ENCODE measurements at places on chromosomes 12 and 14.
A peak's percentile ranks its signal among the peaks of the same experiment; 100 is the strongest.

DNA sequence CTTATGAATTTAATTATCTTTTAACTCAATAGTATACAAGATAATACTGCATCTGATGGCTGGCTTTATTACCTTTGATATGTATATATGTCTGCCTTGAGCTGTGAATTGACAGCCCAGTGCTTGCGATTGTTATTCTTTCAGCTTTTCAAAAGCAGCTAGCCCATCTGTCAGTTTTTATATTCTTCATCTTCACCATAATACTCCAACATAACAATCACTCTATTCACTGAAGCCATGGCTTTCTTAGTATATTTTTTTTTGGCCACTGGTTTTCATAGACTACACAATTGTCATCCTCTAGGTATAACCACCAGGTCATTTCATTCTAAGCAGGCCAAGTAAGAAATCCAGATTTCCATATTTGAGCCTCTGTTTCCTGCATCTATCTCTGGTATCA is 1026.1 kb downstream of the FSCB start:
- no peak for DNase-seq

GRCh38 chr14:61662437-61663311 is 32.6 kb upstream of the HIF1A start:
- DNase-seq = peak; percentile 35

DNA sequence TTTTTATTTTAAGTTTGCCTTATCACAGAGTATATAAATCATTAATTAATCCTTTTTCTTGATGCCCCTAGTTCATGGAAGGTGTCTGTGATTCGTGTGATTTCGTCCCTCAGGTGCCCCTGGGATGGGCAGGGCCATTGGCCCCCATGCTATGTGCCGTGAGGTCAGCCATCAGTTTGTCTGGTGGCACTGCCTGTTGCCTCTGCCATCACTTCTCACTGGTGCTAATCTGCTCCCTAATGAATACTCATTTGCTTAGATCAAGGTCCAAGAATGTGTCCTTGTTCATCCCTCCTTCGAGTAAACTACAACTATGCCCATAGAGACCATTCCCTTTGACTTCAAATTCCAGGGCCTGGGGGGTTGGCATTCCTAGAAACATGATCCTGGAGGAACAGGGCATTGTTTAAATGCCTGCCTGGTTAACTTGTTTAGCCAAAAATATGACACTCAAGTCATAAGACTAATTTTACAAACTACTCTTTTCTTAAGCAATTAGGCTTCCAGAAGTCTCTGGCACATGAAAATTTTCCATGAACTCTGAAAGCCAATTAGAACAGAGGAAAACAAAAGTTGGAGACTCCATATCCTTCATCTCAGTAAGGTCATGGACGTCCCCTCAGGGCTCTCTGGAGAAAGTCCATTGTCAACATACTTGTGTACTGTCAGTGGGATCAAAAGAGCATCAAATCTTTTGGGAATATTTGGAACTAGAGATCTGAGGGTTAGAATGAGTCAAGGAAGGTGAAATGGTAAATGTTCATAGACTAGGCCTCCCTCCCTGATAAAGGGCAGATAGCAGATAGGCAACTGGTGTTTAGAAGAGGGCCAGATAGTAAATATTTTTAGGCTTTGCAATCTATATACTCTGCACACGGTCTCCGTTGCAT is 90.9 kb upstream of the PLXNC1 start:
- no peak for DNase-seq

DNA sequence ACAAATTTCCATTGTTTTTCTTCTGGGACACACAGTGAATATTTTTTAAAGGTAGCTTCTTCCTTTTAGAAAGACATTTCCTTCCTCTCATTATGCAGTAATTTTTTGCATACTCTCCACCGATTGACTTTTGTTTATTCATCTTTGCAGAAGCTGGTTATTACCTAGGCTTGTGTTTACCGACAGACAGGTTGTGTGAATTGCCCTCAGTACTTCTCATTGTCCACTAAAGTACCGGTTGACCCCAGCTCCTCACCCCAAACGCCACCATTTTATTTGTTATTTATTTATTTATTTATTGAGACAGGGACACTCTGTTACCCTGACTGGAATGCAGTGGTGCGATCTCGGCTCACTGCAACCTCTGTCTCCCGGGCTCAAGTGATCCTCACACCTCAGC is 63.4 kb upstream of the MYL2 start:
- no peak for DNase-seq

DNA sequence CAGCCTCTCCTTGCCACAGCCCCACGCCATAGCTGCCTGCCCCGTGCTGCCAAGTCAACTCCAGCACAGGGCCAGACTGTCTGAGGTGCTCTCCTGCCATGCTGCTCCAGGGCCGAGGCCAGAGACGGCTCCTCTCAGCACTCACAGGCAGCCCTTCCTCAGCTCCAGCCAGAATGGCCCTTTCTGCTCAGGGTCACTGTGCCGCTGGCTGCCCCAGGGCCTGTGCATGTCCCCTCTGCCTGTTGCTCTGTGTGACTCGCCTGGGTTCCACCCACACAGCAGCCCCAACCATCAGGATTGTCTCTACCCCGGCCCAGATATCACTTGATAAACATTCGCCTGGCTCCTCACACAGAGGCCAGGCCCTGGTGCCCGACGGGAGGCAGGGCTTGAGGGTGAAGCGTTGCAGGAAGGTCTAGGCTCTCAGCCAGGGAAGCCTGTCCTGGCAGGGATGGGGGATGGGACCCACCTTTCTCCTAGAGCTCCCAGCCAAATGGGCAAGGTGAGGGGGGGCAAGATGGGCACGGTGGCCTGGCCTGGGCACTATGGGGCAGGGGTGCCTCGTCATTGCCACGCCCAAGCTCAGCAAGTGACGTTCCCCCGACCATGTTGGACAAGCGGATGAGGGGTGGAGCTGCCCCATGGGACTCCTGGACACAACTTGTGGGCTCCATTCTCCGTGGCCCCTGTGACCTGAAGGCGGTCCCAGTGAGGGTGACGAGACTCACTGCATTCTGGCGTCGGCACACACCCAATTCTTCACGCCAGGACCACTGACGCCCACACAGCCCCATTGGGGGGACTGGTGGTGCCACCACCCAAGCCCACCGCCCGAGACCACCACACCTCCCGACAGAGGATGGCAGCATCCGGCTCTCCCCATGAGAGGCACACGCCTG is 27.4 kb upstream of the BTBD6 start:
- no peak for DNase-seq

- no peak for DNase-seq
Measured at GRCh38 chr14:51410897-51411296, 170.8 kb downstream of the TMX1 start.

DNA sequence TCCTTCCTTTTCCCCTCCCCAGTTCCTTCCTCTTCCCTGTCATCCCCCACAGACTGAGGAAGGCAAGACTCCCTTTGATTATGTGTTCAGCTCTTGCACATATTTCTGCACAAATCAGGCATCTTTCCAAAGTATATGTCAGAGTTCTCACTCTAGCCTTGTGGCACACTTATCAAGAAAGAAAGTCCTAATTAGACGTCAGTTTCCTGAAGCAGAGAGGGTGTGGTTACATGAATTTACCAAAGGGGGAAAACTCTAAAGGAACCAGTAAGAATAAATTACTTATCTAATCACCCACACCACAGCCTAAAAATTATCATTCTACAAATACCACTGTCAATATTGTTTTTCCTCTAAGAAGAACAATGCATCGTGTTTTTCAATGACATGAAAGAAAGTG is 120.7 kb upstream of the GRIP1 start:
- no peak for DNase-seq

- DNase-seq = no peak
Measured at GRCh38 chr14:51529736-51530135, 122.0 kb upstream of the FRMD6 start.

- no peak for DNase-seq
Measured at GRCh38 chr12:120323772-120324171, 3.8 kb downstream of the PLA2G1B start.

- no peak for DNase-seq
Measured at GRCh38 chr12:128698301-128698972, 125.3 kb downstream of the SLC15A4 start.

DNA sequence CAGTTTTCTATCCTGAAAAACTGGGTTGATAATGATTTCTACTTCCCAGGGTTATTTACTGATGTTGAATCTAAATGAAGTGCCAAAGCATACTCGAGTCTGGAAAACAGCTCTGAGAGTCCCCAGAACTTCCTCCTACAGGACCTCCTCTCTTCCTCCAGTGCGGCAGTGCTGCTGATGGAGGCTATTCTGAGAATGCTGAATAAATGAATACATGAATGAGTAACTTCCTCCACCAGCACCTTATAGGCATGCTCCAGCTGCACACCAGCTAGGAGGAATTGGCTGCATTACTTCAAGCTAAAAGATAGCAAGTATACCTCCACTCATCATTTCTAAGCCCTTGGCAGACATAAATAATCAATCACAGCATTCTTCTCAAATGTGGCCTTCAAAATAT is 448.8 kb upstream of the CCDC196 start:
- DNase-seq = no peak

DNA sequence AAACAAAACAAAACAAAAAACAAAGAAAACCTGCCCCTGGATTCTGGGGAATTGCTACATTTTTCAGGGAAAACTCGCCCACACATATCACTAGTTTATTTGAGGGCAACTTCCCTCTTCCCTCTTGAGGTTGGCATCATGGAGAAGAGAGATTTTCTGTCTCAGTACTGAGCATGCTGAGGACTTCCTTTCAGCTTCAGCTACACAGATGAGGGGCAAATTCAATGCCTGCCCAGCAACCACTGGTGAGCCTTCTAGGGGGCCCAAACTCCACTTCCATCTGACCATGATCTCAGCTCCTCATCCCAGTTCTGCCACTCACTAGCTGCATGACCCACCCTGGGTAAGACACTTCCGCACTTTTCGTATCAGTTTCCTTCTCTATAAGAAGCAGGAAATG is 63.1 kb upstream of the SCN8A start:
- no peak for DNase-seq

All from H54 (cell line).